ENCODE measurements at places on chromosomes 7 and 10.

DNA sequence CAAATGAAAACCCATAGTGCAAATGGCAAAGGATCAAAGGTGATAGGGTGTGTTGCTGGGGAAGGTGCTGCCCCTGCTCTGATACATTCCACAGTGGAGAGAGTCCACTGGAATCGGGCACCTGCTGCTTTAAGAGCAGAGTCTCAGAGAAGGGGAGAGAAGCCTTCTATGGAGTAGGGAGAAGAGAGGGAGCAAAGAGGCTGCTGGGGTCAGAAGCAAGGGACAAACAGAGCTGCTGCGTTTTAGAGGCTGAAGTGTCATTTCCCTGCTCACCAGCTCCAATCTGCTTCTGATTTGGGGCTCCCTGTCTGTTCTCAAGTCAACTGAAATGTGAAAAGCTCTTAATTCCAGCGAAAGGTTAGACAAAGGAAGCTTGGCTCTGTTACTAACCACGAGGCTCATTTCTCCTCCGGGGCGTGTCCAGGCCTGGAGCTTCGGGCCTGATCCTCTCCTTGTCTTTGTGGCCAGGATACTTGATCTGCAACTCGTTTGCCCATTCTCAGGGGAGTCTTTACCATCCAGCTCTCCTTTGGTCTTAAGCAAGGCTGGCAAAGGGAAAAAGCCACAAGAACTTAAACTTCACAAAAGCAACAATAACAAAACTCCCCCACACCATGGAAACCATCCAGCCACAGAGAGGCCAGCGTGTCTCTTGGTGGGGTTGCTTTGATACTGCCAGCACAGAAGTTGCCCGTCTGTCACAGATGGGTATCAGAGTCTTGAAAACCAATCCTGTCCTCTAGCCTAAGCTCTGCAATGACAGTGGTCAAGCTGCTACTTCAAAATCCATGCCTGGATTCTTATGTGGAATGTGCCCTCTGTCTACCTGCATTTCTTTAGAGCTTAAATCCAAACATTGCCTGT, 692.6 kb downstream of the SUGCT start:
- DNase-seq = no peak

GRCh38 chr10:90920986-90921666, at the start of gene ANKRD1:
Gene ANKRD1 (minus strand): TSS chr10:90921087. CDS start chr10:90921027, 60 bp downstream.
- no peak for DNase-seq

- DNase-seq = no peak
Measured at GRCh38 chr7:14765731-14766130, 136.8 kb downstream of the DGKB start.

DNA sequence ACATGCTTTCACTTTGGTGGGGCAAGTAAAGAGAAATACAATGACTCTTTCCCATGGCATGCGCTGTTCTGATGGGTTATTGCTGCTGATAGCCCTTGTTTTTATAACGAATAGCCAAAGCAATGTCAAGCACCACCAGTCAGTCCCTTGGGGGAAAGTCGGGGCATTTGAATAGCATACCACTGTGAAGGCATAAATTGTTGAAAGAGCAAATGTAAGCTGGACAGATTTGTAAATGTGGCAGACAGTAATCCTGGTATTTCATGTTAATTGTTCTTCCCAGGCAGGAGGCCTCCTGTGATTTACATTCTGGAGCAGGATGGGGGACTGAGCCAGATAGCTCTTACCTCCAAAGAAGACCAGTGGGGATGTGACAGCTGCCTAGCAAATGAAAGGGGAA, 293.3 kb downstream of the ADRA2A start:
- no peak for DNase-seq

- no peak for DNase-seq
Measured at GRCh38 chr10:25078658-25079431, 62.4 kb downstream of the THNSL1 start.

GRCh38 chr7:42159130-42159529, 77.9 kb downstream of the GLI3 start:
- no peak for DNase-seq

GRCh38 chr10:89909752-89910151, 208.4 kb downstream of the KIF20B start:
- DNase-seq = no peak

- DNase-seq = no peak
Measured at GRCh38 chr7:741191-741671, 14.2 kb upstream of the PRKAR1B start.

DNA sequence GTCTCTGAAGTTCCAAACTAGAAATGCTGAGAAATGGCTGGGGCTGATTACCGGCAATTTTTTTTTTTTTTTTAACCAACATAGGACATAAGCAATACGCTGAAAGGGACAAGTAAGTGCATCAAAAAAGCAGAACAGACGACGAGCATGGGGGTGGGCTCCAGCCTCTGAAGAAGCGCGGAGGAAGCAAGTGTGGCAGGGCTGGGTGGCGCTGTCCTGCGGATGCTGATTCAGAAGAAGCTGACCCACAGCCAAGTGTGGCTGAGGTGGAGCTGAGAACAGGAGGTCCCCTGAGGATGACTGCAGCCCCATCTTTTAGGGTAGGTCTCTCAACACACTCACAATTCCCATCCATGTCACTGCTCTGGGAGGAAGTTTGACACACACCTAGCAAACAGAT, 65.6 kb downstream of the CTBP2 start:
- no peak for DNase-seq

- no peak for DNase-seq
Measured at GRCh38 chr7:41706228-41706930, 3.5 kb upstream of the INHBA start.

DNA sequence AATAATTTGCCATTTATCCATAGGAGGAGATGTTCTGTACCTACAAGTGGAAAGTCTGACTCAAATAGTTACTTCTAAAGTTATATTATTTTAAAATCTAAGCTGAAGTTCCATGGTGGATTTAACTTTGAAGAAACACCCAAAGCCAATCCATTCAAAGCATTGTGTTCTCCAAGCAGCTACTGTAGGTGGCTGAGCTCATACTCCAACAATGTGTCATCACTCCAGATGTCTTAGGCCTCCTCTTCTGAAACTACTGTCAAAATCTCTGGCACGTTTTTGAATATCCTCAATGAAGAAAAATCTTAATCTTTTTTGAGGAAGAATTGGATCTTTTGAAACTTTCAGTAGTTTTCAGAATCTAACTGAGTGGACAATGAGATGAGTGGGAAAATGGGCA, 169.1 kb downstream of the PTEN start:
- no peak for DNase-seq

DNA sequence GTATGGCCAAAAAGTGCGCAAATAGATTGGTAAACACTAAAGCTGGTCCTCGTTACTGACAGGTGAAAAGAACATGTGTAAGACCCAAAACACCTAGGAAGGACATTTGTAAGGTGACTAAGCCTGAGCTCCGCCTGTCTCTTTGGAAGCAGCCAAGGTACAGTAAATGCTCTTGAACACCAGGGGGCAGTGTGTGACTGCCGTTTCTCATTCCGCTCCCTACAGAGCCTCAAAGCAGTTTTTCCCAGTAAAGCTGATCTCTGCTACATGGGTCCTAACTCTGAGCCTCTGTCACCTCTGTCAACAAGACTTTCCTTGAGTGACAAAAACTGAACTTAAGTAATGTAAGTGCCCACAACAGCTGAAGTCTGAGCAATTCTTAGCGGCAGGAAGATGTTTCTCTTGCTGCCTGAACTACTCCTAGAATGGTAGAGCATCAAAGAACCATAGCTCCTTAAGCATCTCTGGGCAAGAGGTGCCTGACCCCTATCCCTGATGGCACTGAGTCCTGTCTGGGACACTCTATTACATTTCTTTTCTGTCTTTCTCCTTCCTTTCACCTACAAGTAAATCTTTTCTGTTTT, 238.0 kb upstream of the INHBA start:
- peak; percentile 38 for DNase-seq

DNA sequence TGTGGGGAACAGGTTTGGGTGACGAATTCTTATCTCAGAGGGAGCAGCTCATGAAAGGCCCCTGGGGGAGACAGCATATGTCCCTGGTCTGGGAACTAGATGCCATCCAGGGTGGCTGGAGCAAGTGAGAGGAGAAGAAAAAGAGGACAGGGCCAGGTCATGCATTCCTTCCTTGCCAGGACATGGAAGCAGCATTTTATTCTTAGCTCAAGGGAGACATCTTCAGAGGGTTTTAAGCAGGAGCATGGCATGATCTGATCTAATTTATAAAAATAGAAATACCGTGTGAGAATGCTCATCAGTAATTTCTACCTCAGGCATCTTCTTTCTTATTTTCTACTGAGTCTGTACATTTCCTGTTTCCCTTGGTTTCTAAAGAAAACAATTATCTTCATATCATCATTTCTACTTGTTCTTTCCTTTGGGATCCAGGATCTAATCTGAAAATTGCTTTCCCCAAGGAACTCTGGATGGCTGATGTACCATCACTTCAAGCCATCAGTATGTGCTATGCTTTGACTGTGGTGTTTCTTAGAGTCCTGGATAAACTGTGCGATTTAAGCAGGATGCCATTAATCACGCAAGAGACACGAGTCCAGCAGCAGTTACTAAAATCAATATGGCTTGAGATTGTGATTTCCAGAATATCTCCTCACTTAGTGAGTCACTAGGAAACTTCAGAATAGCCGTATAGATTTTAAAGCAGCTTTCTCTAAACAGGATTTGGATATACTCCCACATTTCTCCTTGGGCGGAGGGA, 386.2 kb downstream of the GALNT17 start:
- no peak for DNase-seq

GRCh38 chr10:75660823-75661222, 229.4 kb downstream of the LRMDA start:
- DNase-seq = no peak

DNA sequence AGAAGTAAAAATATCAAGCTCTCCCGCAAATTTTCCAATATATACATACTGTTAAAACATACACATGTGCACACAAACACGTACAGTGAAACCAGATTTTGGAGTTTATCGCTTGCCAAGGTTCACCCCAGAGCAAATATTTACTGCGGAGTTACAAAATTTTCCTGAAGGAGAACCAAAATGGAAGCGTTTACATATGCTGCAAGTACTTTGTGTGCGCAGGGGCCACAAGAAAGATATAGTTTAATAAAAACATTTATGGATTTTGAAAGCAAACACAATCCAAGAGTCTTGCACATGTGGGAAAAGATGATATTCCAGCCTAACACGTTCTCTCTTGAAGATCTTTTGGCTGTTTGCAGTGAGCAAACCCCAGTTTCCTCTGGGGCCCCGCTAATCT, 301.3 kb upstream of the NFE2L3 start:
- no peak for DNase-seq

GRCh38 chr10:125979976-125980375, 83.6 kb downstream of the FANK1 start:
- no peak for DNase-seq

DNA sequence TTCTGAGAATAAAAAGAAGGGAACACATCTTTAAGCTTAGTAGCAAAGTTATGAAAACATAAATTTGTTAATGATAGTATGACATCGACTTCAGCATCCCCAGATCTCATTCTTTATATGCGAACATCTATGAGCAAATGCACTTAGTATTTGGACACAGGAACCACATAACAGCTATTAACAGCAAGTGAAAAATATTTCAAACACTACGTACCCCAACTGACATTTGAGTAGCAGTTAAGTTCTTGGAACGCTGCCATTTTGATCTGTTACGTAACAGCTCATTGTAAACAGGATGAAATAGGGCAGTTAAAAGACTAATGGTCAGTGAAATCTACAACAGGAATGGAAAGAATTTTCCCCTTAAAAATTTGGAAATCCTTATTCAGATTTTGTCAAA, 428.9 kb downstream of the TNS3 start:
- peak; percentile 76 for DNase-seq

- no peak for DNase-seq
Measured at GRCh38 chr7:69114374-69114773, 483.9 kb upstream of the AUTS2 start.

GRCh38 chr7:2165239-2165609, 67.5 kb downstream of the MAD1L1 start:
- DNase-seq = no peak

DNA sequence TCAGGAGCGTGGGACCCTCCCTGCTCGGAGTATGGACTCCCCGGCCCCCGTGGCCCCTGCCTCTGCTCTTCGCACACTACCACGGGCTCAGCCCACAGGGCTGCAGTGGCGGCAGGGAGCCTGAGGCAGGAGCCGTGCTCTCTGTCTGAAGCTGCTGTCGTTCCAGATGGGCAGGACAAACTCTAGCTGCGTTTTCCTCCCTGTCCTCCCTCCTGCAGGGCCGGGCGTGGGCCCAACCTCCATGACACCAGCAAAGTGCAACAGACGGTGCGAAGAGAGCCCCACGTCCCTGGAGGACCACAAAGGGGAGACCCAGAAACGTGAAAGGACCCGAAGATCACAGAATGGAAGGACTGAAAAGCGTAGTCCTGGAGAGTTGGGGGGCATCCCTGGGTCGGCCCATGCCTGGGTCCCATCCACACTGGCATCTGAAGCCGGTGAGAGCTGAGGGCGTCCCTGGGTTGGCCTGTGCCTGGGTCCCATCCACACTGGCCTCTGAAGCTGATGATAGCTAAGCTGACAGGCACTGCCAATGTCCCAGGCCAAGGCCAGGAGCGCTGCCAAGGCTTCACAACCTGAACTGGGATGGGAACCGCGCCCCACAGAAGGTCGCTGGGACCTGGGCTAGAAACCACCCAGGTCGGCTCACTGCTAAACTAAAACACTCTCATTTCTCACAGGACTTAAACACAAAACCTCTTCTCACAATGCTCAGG, 267.0 kb downstream of the MAD1L1 start:
- no peak for DNase-seq

DNA sequence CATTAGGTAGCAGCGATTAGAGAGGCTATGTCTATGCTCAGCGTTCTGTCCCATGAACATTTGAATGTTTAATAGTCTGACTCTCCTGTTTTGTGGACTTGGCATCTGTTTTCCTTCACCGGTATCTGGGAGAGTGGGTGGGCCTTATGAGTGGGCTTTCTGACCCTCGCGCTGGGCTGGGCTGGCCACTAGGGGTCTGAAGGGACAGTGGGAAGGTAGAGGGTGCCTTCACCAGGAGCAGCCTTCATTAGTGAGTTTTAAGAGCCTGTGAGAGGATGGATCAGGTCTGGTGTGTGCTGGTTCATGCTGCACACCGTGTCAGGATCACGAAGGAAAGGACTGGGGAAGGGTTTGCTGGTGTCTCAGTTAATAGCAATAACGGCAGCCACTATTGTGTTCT, 33.4 kb downstream of the DCLRE1A start:
- DNase-seq = no peak

DNA sequence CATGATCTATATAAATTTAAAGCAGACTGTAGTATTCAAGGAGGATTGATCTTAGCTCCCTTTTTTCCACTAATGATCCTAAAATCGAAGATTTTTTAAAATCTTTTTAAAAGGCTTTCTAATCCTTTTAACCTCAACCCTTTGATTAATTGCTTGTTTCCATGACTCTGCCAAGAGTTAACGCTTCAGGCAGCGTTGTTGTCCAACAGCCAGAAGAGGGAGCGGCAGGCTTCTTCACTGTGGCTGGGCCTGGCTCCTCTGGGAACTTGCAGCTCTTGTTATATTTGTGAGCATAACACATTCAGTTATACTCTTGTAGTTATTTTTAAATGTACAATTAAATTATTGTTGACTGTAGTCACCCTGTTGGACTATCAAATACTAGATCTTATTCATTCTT, 26.3 kb downstream of the CRCP start:
- peak; percentile 3 for DNase-seq

DNA sequence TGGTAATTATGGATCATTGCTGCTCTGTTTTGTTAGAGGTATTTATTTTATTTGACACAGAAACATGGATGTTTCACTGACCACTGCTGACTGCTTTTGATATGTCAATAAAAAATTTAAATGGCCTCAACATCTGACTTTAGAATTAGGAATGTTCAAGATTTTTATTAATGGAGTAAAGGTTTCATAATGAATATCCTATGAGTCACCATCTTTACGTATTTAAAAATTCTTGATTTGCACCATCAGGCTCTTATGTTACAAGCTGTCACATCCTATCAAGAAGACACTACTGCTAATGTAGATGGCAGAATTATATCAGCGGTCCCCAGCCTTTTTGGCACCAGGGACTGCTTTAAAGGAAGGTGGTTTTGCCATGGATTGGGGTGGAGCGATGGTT, 578.7 kb upstream of the NRP1 start:
- no peak for DNase-seq
